ENCODE measurements at places on chromosomes 3 and 15. TPM values are rescaled to one million over a fixed set of nuclear protein-coding genes. Genes with fewer than 3 reads are reported as not detected.

- no peaks in the 10 kb centered on the region for H3K4me1 ChIP-seq
- no peak overlapping the region for H3K27ac ChIP-seq
- H3K36me3 ChIP-seq: no peaks in the 10 kb centered on the region
These were observed 65.3 kb downstream of the MOBP start for GRCh38 chr3:39532777-39533176.

DNA sequence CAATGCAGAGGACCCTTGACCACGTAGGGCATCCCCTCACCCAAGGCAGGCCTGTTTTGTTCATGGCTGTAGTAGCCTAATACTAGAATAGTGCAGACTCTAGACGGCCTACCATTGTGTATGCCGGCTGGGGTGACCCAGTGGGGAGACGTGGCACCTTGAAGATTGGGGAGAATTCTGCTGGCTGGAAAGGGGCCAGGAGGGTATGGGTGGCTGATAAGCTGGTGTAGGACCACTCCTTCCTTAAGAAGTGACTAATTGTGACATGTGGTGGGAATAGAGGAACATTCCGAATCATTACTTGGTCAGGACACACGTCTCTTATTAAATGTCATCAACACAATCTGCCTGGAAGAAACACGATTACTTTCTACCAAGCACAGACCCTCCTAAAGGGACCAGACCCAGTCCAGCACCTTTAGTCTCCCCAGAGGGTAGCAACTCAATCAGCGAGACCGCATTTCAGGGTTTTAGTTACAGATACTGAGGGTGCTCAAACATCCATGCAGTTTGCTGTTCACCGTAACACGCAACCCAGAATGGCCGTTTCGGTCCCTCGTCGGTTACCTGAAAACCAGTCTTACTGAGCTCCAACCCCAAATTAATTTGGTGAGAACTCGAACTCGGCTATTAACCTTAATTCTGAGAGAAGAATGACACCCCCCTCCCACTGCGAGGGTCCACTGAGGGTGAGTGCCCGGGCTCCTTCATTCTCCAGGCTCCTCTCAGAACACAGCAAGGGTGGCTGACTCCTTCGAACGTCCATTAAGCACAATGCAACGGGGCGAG lies 1.6 kb upstream of the KLF13 start:
- peak overlapping the region; percentile 88 for H3K4me3 ChIP-seq
- peaks cover 24% of the 10 kb centered on the region for H3K36me3 ChIP-seq
- peak overlapping the region; percentile 97 for H3K27ac ChIP-seq
- H3K27me3 ChIP-seq: no peaks in the 10 kb centered on the region
- H3K4me1 ChIP-seq: peaks cover 35% of the 10 kb centered on the region
- DNase-seq: no peak

- H3K4me1 ChIP-seq: peaks cover 28% of the 10 kb centered on the region
- DNase-seq: no peak
- peaks cover 12% of the 10 kb centered on the region for H3K36me3 ChIP-seq
- no peak overlapping the region for H3K27ac ChIP-seq
These were observed 21.8 kb downstream of the ITPR1 start for GRCh38 chr3:4514916-4515315.

Gene CFAP91
- not detected for total RNA-seq

Gene SELENOT
- total RNA-seq: 124 TPM

Gene MIX23
- 35.1 TPM for total RNA-seq

Gene SLCO2A1
- total RNA-seq: not detected
